ENCODE measurements at places on chromosomes 7 and 10.

DNA sequence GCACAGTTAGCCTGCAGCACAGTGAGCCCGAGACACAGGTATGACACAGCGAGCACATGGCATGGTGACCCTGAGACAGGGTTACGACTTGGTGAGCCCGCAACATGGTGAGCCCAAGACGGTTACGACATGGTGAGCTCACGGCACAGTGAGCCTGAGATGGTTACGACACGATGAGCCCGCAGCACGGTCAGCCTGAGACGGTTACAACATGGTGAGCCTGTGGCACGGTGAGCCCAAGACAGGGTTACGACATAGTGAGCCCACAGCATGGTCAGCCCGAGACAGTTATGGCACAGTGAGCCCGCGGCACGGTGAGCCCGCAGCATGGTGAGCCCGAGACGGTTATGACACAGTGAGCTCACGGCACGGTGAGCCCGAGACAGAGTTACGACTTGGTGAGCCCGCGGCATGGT lies 156.1 kb downstream of the MAD1L1 start:
- no peak for DNase-seq

GRCh38 chr7:26200038-26200443 lies 505 bp downstream of the HNRNPA2B1 start:
- peak; percentile 75 for DNase-seq

DNA sequence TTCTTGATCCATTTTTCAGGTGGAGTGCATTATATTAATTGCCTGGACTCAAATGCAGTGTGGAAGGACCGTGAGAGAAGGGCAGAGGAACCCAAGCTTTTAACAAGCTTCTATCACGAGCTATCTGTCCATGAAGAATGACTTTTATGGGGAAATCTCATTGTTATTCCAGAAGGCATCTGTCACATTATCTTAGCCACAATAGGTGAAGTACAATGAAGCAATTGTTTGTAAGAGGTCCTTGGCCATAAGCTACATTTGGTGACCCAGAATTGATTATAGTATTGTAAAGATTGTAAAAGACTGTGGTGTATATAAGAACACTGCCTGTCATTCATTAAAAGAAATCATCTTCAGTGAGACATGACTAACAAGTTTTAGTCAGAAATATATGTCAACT lies 58.6 kb upstream of the RELN start:
- no peak for DNase-seq

DNA sequence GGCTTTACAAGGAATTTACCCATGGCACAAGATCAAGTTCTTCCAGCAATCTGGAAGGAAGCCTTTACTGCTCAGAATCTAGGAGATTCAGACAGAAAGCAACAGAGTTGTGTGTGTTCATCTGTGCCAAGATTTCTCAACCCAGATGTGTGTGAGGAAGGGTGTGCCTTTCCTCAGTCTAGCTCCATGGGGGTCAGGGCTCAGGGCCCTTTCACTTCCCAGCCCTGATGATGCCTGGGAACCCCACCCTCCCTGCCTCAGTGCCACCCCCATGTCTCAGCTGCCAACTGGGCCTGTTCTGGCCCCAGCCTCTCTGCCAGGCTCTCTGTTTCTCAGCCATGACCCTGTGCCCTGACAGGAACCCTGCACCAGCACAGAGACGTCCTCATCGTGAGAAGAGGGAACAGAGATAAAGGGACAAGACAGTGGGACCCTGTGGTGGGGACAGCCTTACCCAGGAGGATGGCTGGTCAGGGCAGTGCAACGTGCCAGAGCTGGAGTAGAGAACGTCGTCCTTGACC lies 102.0 kb downstream of the VIPR2 start:
- no peak for DNase-seq

DNA sequence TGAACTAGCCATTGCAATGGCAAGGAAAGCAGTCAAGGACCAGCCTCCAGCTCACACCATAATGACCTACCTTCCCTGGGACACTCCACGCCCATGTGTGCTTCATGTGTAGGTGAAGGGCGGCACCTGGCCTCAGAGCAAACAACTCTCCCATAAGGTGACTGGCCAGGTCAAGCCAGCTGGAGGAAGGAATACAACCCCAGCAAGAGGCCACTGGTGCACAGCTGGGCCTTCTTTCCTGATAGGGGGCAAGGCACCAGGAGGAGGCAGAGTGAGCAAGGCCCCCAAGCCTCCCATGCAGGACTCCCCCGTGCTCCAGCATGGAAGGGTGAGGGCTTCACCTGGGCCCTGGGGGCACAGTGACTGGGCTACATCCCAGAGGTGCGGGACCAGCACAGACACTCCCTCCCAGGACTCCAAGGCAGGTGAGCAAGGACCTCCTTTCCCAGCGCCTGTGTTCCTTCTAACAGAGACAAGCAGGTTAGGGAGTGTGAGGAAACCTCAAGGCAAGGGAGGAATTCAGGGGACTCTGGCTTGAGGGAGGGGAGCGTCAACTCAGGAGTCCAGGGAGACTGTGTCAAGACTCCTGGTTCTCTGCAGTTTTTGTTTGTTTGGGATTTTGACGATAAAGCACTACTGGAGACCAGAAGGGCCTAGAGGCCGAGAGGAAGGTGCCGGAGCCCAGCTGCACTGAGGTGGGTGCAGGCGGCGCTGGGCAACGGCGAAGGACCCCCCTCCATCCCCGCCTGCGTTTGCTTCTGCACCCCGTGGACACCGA lies 1.7 kb downstream of the PTPRN2 start:
- no peak for DNase-seq

DNA sequence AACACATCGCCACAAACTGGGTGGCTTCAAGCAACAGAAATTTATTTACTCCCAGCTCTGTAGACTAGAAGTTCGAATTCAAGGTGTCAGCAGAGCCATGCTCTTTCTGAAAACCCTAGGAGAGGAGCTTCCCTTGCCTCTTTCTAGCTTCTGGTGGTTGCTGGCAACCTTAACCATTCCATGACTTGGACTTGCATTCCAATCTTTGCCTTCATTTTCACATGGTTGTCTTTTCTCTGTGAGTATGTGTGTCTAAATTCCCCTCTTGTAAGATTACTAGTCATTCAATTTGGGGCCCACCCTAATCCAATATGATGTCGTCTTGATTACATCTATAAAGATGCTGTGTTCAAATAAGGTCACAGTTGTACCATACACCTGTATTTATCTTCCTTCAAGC lies 65.9 kb upstream of the PRKG1 start:
- DNase-seq, result no peak

DNA sequence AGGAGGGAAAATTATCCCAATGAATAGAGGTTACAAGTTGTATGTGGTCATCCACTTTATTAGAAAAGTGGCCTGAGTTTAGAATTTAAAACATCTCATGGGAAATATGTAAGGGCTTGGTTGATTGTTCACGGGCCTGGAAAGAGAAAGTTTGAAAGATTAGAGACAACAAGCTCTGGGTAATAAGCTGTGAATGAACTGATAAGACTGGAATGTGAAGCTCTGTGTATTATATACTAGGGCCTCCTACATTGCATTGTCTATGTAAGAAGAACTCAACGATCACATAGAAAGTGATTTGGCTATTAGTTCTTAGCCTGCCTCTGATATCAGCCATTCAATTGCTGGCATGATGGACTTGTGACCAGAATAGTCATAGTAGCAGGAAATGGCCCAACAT lies 199.2 kb upstream of the MAGI2 start:
- no peak for DNase-seq

- no peak for DNase-seq
Measured at GRCh38 chr7:22855049-22855392, 32.4 kb upstream of the TOMM7 start.
